Hippocampal formation (tissue), 2 donors: ENCODE measurements at places on chromosomes 2 and 18.

- DNase-seq, result no peak
These were observed 16.4 kb upstream of the CYP1B1 start for GRCh38 chr2:38092196-38092902.

GRCh38 chr2:177204417-177204816, 8.2 kb upstream of the HNRNPA3 start:
- DNase-seq, result no peak

DNA sequence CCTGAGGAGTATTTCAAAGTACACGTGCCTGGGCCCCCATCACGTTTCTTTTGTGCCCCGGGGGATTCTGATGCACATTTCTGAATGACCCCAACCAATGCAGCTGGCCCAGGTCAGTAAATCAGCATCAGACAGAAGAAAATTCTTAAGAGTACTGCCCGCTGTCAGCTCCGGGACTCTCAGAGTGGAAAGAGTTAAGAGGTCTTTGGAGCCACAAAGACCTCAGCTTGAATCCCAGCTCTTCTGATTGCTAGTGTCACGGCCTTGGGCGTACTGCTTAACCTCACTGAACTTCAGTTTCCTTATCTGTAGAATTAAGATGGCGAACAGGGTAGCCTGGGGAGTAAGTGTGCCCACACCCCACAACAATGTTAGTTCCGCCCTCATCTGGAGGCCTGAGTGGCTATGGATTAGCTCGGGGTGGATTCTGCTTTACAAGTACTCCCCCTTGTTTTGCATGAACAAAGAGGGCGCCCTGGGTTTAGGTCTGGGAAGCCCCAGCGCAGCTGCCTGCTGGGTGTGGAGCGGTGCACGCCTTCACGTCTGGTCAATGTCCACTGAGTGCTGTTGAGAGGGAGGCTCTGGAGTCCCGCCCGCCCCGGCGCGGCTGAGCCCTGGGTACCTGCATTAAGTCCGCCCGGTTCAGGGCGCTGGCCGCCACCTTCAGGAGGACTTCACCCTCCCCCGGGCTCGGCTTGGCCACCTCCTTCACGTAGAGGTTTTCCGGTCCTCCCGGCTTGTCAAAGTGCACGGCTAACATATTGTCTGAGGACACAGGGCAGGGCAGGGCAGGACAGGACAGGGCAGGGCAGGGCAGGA, 858 bp downstream of the TP53I3 start:
- DNase-seq, result no peak

DNA sequence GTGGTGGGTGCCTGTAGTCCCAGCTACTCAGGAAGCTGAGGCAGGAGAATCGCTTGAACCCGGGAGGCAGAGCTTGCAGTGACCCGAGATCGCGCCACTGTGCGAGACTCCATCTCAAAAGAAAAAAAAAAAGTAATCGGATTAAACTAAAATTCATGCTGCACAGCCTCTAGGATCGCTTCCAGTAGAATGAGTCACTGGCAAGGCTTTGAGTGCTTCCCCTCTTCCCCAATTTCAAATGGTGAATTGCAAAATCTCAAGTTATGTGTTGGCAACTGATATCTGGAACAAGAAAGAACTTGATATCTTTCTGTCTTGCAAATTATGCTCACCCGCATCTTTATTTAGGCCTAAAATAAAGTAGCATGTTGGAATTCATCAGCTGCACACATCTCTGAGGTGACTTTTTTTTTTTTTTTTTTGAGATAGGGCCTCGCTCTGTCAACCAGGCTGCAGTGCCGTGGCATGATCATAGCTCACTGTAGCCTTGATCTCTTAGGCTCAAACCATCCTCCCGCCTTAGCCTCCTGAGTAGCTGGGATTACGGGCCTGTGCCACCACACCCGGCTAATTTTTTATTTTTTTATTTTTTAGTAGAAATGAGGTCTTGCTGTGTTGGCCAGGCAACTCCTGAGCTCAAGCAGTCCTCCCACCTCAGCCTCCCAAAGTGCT, 12.7 kb downstream of the TTC39C start:
- DNase-seq, result no peak

DNA sequence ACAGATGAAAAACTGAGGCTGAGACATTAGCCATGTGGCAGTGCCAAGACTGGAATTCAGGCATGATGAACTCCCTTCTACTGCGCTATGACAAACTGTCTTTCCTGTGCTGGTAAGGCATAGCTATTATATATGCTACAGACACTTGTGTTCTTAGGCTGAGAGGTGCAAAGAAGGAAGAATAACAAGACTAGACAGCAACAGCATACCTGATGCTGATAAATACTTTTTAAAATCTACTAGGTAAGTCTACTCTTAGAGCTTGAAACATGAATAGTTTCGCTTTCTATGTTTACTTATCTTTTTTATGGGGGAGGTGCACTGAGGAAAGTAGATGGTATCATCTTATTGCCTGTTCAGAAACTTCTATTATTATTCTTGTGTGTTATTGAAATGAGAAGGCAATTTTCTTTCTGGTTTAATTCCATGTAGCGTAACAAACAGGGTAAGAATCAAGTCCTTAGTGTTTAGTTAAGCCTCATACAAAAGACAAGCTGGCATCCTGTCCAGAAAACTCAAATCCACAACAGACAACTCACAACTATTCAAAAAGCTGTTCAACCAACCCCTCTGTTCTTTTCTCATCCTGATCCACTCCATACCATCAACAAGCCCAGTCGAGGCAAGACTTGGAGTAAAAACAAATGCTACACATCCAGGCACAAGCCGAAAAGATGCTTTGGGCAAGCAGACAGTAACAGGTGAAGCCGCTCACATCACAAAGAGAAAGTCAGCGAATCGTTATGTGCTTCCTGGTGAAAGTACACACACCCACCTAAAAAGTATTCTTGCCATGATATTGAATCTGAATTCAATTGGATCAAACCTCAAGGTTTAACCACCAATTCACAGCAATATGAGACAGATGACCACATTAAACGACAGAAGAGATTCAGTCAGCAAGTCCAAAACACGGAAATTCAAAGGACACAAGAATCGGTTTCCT, 1.5 kb downstream of the TTC32 start:
- no peak for DNase-seq

DNA sequence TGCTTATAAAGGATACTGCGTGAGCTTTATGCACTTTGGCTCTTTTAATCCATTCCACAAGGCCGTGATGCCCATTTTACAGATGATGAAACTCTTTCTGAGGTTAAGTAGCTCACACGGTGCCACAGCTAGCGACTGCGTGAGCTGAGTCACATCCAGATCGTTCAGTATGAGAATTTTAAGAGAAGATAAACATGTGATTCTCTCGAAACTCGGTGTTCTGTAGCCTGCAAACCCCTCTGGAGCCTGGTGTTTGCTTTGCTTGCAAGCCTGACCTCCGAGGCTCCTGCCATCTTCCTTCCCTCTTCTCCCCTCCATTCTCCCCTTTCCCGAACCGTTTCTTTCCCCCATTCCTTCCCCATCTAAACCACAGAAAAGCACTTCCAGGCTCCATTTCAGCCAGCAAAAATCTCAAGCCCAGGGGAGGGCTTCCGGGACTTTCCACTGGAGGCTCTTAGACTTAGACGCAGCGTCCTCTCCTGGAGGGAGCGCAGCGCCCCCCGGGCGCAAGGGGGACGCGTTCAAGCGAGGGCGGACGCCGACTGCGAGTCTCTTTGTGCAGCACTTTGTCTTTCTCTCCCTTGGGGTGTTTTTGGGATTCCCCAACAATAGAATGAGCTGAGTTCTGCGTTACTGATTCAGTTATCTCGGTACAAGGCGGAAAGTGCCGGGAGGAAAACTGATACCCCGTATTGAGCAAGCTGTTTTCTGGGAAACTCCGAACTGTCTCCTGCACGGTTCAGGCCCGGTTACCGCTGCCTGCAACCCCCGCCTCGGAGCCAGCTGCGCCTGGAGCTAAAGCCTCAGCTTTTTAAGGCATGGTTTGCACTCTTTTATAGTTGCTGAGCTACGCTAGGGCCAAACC, 38.0 kb downstream of the CYP1B1 start:
- no peak for DNase-seq
